ENCODE measurements at places on chromosomes 7 and 10.
A peak's percentile ranks its signal among the peaks of the same experiment; 100 is the strongest.

GRCh38 chr10:100623521-100624230, 87.9 kb downstream of the HIF1AN start:
- no peak for DNase-seq

GRCh38 chr10:132297526-132297925, 10.2 kb downstream of the STK32C start:
- no peak for DNase-seq

GRCh38 chr7:32092346-32092745, 22.1 kb upstream of the PDE1C start:
- DNase-seq: no peak

GRCh38 chr7:140069298-140069949, 6.7 kb upstream of the PARP12 start:
- DNase-seq: no peak

DNA sequence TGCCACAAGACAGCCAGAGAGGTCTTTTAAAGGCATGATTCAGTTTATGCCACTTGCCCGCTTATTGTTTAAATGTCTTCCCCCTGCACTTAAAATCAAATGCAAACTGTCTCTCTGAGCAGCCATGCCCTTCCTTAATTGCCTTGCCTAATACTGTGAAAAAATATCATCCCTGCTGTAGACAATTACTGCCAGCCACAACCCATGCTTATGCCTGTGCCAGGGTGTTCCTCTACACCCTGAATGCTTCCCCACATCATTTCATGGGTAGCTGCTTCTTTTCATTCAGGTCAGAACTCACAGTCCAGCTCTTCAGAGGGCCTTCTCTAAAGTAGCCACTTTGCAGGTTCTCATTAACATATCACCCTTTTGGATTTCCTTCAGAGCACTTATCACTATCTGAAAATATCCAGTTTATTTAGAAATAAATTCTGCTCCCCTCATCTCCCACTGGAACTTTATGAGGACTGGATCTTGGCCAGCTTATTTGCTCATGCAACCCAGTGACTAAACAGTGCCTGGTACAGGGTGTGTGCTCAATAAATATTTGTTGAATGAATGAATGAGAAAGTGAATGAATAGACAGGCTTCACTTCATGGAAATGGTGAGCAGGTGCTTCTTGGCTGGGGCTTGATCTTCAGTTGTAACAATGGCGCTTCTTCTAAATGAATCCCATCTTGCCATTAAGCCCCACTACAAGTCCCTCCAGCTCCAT, 162.4 kb upstream of the MDFIC start:
- DNase-seq: peak; percentile 40

DNA sequence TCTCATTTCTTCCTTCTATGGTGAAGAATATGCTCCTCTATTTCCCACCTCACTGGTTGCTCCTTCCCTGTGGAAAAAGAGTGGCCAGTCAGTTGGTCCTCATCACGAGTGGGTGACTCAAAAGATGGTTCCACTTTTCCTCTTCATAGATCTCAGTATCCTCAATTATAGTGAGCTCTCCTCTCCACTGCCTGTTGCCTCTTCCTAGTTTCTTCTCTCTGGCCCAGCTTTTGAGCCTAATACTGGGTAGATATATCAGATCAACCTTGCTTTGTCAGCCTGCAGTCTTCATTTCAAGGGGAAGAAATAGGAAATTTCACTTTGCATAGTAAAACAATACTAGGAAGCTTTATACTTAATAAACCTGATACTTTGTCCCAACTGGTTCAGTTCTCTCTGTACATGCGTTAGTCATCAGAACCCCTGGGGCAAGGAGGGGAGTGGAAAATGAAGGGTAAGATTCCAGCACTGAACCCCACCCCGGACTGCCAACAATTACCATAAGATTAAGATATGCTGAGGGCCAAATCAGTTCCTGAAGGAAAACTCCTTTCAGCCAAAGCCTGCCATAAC, 15.5 kb upstream of the WNT16 start:
- peak; percentile 52 for DNase-seq

DNA sequence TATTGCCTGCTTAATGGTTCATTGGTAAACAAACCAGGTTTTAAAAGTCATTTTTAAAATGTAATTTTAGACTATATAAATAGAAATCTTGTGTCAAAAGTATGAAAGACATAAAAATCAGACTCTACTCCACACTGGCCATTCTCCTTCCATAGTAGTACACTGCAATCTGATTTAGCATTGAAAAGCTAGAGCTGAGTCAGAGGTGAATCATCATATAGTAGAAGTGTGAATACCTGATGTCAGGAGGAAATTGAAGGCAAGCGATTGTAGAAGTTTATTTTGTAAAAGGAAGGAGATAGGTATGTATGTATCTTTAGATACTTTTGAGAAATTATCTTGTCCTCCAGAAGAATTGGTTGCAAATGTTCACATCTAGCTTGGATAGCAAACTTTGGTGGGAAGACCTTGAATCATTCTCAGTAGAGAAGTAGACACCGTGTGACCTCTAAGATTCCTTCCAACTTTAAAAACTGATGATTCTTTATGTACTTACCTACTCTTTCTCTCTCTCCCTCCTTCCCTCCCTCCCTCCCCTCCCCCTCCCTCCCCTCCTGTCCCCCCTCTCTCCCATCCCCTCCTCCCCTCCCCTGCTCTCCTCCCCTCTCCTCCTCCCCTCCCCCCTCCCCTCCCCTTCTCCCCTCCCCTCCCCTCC, 88.1 kb downstream of the BTAF1 start:
- DNase-seq: peak; percentile 9

GRCh38 chr7:139075031-139075652, 34.4 kb downstream of the ZC3HAV1 start:
- peak; percentile 71 for DNase-seq

GRCh38 chr10:59372543-59372942, 10.2 kb upstream of the FAM13C start:
- no peak for DNase-seq

DNA sequence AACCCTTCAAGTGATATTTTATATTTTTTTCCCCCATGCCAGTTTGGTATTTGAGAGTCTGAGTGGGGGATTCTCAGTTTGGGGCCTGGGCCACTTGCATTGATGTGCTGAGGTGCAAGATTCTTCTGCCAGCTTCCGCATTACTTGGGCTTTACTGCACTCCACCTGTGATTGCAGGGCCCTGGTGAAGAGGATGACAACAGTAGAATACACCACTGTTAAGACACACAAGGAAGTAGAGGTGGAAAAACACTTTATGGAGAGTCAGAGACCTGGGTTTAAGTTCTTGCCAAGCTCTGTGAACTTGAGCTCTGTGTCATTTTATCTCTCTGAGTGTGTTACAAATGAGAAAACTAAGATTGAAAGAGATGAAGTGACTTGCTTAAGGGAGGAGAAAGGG, 209.4 kb downstream of the LRMDA start:
- no peak for DNase-seq

DNA sequence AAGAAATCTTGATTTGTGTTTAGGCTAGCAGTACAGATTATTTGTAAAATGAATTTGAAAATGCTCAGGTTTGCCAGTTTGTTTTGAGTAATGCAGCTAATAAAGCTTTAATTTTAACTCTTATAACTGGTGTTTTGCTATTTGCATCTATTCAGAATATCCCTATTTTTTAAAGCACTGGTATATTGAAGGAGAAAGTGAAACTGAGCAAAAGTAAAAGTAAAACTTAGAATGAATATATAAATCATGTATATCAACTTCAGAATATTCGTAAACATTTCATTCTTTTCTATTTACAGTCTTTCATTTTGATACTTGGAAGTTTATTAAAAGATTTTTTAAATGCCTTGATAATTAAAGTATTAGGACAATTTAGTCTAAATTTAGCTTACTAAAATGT, 26.2 kb downstream of the TASOR2 start:
- no peak for DNase-seq

DNA sequence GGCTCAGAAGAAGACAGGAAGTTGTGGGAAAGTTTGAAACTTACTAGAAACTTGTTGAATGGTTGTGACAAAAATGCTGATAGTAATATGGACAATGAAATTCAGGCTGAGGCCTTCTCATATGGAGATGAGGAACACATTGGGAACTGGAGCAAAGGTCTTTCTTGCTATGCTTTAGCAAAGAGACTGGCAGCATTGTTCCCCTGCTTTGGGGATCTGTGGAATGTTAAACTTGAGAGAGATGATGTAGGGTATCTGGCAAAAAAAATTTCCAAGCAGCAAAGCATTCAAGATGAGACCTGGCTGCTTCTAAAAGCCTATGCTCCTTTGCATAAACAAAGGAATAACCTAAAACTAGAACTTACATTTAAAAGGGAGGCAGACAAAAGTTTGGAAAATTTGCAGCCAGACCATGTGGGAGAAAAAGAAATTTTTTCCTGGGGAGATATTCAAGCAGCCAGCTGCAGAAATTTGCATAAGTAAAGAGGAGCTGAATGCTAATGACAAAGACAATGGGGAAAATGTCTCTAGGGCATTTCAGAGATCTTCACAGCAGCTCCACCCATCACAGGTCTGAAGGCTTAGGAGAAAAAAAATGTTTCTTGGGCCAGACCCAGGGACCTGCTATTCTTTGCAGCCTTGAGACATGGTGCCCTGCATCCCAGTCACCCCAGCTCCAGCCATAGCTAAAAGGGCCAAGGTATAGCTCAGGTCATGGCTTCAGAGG, 16.5 kb upstream of the KCND2 start:
- no peak for DNase-seq

- no peak for DNase-seq
Measured at GRCh38 chr7:130877236-130877990, 143.4 kb upstream of the KLF14 start.

GRCh38 chr7:39650676-39651075, 27.3 kb downstream of the RALA start:
- DNase-seq: peak; percentile 86

DNA sequence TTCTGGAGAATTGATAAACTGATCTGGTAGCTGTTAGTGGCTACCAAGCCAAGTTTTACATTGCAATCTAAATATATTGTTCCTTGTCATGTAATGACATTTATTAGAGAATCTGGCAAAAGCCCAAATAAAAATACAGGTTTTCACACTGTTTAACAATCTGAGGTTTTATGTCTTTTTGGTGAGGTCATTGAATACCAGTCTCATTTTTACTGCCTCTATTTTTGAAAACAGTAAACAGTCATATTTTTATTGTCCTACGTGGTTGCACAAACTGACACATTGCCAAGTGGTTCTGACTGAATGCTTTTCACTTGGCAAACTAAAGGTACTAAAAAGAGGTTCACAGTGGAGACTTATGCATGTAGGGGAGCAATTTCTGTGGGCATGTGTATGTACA, 157.5 kb downstream of the PRKG1 start:
- no peak for DNase-seq

DNA sequence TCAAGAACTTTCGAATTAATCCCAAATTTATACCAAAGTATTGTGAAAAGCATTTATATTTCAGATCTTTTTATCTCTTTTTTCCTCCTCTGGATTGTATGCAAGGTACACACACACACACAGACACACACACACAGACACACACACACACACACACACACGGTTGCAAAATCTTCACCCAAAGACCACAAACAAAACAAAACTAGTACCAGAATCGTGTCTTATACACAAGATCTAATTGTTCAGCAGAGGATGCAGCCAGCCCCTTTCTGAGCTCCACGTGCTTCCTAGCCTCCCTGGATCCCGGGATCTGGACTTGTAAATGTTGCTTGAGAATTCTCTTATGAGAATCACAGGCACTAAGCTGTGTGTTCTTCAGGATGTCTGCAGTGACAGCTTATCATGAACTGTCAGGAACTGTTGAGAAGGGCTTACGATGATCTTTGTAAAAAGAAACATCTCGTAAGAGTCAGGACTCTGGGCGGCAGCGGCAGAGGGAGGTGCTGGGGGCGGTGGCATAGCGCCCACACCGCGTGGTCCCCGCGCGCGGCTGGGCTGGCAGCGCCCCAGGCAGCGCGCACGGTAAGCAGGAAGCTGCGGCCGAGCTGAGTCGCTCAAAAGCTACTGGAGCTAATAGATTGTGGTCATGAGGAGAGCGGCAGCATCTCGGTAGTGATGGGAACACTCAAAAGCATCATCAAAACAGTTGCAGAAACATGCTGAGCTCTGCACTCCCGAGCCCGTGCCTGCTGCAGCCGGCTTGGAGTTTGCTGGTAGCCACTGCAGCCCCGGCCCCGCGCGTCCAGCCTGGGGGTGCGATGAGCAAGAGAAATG, 277.6 kb downstream of the GATA3 start:
- DNase-seq: peak; percentile 42

DNA sequence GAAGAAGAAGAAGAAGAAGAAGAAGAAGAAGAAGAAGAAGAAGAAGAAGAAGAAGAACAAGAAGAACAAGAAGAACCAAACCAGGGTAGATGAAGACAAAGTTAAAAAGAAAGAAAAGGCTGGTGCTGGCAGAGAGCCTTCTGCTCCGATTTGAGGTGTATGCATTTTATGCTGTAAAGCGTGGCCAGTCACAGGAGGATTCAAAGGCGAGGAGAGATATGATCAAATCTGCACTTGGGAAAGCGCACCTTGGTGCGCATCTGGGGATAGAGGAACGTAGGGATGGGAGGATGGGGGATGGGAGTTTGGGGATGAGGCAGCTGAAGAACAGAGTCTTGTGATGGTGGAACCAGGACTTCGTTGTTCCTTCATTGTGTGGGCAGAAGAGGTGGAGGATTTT, at the start of gene NME8:
Gene NME8, plus strand, starts transcription at position 301 of the 400 bp plus-strand sequence. CDS start 1,670 bp downstream, outside the sequence.
- no peak for DNase-seq

- DNase-seq: no peak
Measured at GRCh38 chr7:156675721-156676120, 35.1 kb downstream of the RNF32 start.

DNA sequence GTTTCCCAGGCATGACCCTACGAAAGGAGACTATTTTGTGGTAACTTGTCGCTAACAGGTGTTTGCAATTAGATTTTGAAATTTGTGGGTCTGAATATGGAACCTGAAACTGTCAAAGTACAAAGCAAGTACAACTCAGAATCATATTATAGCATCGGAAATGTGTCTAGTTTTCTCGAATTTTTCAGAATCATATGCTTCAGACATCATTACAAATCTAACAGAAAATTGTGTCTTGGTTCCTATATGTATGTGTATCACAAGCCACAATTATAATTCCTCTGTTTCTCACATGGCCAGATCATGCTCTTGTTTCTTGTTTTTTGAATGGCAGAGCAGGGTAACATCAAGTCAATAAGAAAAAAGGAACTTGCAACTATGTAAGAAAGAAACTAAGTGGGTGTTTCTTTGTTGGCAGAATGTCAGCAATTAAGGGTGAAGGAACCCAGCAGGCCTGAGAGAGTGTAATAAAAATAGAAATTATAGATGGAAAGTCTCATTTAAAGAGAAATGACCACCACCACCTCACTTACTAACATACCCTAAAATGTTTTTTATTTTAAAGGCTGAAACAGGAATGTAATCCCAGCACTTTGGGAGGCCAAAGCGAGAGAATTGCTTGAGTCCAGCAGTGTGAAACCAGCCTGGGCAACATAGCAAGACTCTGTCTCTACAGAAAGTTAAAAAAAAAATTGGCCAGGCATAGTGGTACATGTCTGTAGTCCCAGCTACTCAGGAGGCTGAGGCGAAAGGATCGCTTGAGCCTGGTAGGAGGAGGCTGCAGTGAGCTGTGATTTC, 51.3 kb downstream of the PRTFDC1 start:
- DNase-seq: no peak

- no peak for DNase-seq
Measured at GRCh38 chr7:77353407-77353721, 62.8 kb downstream of the GSAP start.
